ENCODE measurements at places on chromosomes 5 and 9.
A peak's percentile ranks its signal among the peaks of the same experiment; 100 is the strongest.

DNA sequence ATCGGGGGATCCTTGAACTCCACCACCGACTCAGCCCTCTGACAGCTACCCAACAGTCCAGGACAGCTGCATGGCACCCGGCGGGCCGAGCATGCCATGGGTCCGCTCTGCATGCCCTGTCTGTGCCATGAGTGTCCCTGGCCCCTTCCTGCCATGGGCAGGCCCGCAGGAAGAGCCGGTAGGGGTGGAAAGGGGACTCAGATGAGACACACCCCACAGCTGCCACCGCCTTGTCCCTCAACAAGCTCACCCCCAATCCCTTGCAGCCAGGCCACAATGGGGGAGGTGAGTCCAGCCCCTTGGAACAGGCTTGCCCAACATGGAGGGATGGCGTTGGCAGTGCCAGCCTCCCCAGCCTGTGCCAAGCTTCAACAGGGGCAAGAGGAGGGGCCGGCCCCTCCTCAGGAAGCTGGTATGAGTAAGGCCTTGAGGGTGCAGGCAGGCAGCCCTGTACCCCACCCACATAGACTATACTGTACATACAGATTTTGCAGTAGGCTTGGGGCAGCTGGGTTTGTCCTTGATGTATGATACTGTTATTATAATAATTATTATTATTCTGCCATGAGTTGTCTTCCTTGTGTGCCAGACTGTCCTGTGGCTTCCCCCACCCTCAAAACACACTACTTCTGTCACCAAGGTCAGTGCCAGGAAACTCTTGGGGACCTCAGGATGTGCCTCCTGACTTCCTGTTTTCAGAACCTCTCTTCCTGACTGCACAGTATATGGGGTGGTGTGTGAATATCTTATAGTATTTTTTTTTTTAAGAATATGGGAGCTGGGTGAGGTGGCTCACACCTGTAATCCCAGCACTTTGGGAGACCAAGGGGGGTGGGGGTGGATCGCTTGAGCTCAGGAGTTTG lies 12.0 kb upstream of the SLC34A1 start:
- DNase-seq: peak; percentile 11

- no peak for DNase-seq
Measured at GRCh38 chr5:91007251-91007650, 375.9 kb downstream of the ARRDC3 start.

DNA sequence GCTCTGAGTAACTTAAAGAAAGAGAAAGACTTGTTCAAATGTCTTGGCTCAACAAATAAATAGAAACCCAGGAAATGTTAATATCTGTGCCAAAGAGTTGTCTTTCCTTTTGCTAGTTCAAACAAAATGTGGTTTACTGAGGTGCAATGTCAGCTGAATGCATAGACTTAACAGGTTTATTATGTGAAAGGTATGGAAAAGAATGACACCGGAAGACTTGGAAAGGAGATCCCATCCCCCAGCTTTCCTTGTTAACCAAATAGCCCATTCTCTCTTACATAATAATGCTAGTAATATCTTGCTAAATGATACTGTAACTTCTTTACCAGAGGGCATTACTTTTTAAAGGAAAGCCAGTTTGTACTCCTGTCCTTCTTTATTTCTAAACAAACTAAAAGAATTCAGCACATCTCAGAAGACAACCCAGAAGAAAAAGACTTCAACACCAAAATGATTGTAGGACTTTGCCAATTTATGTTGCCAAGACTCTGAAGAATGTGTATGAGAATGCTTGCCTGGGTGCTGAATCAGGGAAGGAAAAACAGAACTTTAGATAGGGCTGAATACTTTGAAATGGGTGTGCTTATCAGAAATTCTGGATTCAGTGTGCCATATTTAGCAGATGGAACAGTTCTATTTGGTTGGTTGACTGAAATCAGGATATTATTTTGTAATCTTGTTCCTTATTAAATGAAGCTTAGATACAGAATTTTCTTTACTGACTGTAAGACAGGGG lies 344.1 kb downstream of the TMEM38B start:
- no peak for DNase-seq

DNA sequence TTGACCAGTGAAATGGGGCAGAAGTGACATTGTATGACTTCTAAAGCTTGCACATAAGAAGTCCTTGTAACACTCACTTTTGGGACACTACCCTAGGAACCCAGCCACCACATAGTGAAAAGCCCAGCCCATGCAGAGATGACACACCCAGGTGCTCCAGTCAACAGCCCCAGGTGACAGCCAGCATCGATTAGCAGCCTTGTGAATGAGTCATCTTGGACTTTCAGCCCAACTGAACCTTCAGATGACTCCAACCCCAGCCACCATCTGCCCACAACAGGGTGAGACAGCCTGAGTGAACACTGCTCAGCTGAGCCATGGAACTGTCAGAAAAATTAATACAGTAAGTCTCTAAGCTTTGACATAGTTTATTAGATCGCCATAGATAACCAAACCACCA lies 458.6 kb downstream of the ZSWIM6 start:
- DNase-seq: no peak

DNA sequence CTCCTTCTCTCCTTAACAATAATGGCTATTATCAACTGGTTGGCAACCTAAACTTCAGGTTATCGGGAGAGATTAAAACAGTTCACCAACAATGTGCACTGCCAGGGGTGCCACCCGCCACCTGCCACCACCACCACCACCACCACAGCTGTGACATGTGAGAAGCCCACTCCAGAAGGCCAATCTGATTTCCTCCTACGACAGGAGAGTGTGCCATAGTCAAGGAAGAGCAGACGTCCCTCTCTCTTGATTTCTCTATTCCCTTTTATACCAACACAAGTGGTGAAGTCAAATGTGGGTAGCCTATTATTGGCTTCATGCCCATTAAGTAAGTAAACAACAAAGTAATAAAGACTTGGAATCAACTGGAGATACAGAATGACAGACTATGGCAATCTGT lies 22.4 kb downstream of the GNAQ start:
- DNase-seq: no peak

DNA sequence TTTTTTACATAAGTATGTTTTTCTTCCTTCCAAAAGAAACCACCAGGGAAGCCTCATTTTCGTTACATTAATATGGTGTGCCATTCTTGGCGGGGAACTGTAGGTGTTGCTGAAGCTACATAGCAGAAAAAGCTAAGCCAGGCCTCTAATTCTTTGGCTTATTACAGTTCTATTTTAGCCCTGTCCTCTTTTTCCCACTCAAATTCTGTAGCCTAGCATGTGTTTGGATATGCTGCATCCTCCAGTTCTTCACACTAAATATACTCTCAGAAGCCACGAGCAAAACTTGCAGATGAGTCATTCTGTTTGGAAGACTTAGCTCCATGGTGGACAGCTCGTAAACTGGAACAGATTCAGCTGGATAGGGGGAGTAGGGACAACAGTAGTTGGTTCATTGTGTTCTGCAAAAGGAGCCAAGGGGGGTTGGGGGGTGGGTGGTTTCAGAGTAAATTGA lies 369.4 kb downstream of the TMEM161B start:
- DNase-seq: no peak

GRCh38 chr5:134606726-134607125 lies 25.9 kb downstream of the SAR1B start:
- DNase-seq: no peak

DNA sequence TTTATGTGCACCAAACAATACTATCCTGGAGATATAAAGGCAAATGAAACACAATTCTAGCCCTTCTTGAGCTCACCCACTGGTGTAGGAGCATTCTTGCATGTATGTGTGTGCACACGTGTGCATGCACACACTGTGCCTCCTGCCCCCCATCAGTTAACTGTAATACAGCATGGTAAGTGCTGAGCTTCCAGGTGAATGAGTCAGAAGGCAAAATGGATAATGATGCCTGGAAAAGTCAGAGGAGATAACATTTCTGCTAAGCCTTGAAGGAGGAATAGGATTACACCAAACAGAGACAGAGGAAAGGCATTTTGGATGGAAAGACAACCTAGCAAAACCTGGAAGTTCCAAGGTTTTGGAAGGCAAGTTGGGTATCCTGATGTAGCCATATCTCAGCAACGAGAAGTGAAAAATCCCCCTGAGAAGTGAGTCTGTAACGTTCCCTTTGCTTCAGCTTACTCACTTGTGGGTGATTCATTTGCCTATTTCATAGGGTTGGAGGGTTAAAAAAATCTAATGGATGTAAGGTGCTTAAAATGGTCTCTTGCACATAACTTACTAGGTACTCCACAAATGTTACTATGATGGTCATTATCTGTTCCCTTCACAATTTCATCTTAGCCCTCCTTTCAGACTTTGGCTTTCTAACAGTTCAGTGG lies 101.4 kb upstream of the STC2 start:
- DNase-seq: no peak

- DNase-seq: no peak
Measured at GRCh38 chr9:125747765-125748445, 732 bp downstream of the PBX3 start.

GRCh38 chr9:111897601-111898137 lies 1.1 kb downstream of the UGCG start:
- no peak for DNase-seq

DNA sequence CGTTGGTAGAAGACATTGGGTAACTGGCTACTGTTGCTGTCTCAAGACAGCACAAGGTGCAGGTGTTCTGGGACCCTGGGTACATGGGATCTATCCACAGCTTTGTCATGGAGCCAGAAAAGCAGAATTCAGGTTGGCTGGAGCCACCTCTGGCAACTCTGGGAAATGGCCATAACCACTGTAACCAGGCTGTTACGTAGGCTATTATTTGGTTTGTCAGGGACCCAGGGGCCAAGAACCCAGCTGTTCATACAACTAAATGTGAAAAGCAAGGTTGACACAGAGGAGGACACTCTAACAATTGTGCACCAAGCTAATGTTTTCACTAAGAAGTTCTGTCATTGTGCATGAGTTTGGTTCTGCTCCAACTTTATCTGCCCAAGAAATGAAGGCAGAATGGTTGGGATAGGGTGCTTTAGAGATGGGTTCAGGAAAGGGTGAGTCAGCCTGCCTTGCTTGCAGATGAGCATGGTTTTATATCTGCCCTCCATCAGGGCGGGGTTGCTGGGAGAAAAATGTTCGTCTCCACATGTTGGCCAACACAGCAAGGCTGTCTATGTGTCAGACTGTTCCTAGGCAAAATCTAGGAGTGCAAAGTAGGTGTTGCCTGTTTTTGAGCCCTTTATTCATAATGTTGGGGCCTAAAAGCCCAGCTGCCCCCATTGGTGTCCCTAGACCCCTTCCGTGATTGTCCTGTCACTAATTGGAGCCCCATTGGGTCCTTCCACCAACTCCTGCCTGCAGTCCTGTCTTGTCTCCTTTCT lies 131.3 kb upstream of the DAP start:
- DNase-seq: no peak

- DNase-seq: no peak
Measured at GRCh38 chr5:15807248-15807647, 307.3 kb downstream of the FBXL7 start.

- no peak for DNase-seq
Measured at GRCh38 chr5:142446960-142447279, 122.1 kb upstream of the SPRY4 start.

- DNase-seq: no peak
Measured at GRCh38 chr5:127609011-127609410, 39.9 kb upstream of the CTXN3 start.

GRCh38 chr9:88829276-88829675 lies 162.0 kb upstream of the S1PR3 start:
- DNase-seq: no peak

DNA sequence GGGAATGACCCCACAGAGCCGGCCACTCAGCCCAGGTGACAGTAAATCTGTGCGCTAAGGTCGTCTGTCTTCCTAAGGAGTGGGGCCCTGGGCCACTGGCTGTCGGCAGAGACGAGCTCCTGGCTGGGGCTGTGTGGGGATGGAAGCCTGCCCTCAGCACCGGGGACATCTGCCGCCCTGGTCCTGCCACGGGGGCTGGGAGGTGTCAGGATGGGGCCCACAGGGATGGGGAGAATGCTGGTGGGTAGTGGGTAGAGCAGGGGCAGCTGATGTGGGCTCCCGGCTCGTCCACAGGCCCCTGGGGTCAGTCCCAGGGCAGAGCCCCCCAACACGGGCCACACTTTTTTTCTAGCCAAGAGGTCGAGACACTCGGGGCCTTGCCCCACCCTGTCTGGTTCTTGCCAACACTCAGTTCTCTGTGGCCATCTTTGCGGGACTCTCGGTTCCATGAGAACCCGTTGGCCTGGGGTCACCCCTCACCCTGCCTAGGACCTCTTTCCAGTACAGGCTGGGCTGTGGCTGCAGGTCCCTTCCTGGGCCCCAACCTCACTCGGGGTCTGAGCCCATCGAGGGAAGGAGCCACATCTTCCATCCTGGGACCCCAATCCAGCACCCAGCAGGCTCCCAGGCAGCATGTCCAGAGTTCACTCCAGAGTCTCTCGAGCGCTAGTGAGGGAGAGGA lies 45.0 kb downstream of the DBH start:
- no peak for DNase-seq

GRCh38 chr9:131986089-131986488 lies 93.6 kb downstream of the MED27 start:
- DNase-seq: no peak

DNA sequence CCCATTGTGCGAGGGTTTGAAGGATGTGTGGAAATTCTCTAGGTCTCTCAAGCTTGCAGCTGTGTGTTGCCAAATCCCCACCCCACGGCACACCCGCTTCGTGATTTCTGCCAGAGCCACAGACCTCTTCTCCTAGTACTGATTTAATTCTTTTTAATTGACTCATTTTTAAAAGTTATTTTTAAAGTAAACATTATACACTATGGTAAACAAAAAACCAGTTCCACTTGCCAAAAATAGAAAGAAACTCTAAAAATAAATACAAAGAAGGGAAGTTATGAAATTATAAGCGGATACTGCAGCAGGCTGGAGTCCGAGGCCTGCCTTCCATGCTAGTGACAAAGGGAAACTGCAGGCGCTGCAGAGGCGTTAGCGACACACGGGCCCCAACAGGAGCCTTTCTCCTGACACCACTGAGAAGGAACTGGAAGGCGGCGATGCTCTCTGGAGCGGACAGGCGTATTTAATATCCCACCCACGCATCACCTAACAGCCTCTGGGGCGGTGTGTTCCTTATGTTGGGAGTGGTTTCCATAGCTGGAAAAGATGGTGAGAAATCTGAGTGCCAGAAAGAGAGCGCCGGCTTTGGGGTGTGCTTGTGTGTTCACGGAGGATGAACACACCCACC lies 122.5 kb downstream of the COL23A1 start:
- peak; percentile 1 for DNase-seq

- no peak for DNase-seq
Measured at GRCh38 chr5:172106511-172107356, 81.3 kb downstream of the STK10 start.

DNA sequence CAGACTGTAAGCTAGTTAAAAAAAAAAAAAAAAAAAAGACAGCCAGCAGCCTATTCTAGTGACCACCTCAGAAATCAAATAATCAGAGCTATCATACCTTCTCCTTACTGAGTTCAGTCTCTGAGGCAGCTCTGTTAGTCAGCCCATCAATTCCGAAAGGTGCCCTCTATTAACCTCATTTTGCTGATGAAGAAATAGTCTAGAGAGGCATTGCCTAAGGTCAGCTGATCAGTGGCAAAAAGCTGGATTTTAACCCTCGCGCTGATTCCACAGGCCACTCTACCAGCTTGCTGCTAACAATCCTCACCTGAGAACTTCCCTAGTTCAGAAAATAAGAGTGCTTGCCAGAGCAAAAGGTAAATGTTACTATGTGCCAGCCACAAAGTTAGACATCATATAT lies 172.0 kb downstream of the DENND1A start:
- DNase-seq: no peak

- no peak for DNase-seq
Measured at GRCh38 chr9:122126331-122127261, 33.0 kb downstream of the NDUFA8 start.
